ENCODE measurements at places on chromosomes 11 and 22.

DNA sequence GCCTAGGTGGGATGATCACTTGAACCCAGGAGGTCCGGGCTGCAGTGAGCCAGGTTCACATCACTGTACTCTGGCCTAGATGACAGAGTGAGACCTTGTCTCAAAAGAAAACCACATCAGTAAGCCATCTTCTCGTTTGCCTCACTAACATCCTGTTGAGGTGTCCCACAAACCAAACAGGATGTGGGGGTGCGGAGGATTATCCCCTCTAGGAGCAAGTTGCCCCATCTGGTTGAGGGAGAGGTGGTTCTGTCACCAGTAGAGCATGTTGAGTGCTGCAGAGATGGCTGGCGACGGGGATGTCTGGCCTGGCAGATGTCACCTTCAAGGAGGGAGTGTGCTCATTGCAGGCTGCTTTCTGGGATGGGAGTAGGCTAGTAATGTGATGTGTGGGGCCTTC, 72.4 kb downstream of the ZNRF3 start:
- no peak for DNase-seq

DNA sequence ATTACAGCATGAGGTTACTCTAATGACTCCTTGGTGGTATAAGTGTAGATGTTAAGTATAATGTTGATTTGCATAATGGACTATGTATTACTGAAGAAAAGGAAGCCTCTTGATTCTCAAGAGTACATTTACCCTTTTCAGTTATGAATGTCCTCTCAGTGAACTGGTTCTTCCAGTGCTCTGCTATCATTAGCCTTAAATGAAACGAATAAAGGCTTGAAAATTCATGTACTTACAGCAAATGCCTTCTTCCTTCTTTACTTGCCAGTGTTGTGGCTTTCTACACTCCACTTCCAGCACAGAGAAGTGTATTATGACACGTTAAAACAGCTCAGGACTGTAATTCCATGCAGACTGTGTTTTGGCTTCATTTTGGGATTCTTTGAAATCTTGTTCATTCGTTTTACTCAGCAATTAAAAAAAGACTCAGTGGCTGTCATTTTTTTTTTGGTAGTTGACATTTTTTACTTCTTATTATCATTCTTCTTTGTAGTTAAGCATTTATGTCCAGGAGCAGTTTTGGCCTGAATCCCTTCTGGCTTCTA, 96.9 kb downstream of the MTMR3 start:
- DNase-seq: peak; percentile 48

- DNase-seq: no peak
These were observed 443.9 kb downstream of the MIAT start for GRCh38 chr22:27101288-27101687.

GRCh38 chr22:48576333-48577013, 1251.2 kb downstream of the BRD1 start:
- DNase-seq: peak; percentile 4

GRCh38 chr22:49662681-49663080, 165.0 kb downstream of the BRD1 start:
- no peak for DNase-seq

GRCh38 chr11:41273908-41274307, 185.5 kb downstream of the LRRC4C start:
- DNase-seq: no peak

- DNase-seq: no peak
These were observed 21.5 kb downstream of the CYTH4 start for GRCh38 chr22:37303821-37304274.

DNA sequence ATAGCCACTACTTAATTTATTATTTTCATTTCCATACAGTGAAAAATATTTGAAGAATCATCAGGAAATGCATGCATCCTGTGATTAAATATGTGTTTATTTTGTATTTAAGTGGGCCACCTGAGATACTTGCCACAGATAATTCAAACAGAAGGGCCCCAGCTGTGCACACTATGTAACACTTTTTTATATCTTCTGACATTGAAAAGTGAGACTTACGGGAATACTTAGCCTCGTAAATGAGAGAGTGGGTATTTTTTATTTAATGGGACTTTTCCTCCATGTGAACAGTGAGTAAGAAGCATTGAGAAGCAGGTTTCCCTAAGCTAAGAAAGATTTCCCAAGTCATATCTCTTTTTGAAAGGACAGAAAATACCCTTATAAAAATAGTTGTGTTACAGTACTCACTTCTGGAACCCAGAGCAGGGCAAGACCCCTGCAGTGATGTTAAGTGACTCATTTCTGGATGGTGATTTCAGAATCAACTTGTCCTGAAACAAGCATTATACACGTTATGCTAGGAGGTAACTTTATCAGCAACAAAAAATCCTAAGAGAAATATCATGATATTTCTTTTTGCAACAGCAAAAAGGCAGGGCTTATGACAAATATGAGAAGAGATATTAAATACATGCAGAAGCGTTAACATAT, 478.1 kb upstream of the CHORDC1 start:
- no peak for DNase-seq

- no peak for DNase-seq
These were observed 58.5 kb upstream of the ANO1 start for GRCh38 chr11:70019576-70020011.

GRCh38 chr22:24118689-24119384, 62.5 kb upstream of the SUSD2 start:
- DNase-seq: no peak

GRCh38 chr11:93663021-93663420, 1.5 kb downstream of the CEP295 start:
- DNase-seq: no peak

DNA sequence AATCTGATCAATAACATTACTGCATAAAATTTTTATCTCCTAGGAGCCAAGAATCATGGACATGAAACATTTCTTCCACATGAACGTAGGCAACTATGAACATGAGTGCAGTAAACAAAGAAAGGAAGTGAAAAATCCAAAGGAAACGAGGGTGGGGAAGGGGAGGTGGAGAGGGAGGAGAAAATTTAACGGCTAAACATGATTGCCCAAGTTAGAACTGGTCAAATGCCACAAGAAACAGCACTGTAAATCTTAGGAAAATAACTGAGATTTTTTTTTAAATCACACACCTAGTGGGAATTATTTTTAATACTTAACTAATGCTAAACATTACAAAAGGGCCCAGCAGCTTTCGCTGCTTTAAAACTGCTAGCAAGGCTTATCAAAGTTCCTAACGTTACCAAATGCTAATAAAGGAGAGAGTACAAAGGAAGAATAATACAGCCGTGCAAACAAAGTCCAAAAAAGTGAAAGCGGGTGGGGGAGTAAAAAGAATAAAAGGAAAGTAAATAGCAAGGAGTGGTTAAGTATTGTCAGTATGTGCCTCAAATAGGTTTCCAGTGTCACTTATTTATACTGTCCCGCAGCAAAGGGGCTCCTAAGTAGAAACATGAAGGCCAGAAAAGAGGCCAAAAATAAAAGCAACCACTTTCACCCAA, 13.7 kb downstream of the NARS2 start:
- DNase-seq: no peak

GRCh38 chr11:71240865-71241691, 11.3 kb downstream of the SHANK2 start:
- no peak for DNase-seq

GRCh38 chr22:17152971-17153370, 6.1 kb downstream of the HDHD5 start:
- DNase-seq: peak; percentile 51

DNA sequence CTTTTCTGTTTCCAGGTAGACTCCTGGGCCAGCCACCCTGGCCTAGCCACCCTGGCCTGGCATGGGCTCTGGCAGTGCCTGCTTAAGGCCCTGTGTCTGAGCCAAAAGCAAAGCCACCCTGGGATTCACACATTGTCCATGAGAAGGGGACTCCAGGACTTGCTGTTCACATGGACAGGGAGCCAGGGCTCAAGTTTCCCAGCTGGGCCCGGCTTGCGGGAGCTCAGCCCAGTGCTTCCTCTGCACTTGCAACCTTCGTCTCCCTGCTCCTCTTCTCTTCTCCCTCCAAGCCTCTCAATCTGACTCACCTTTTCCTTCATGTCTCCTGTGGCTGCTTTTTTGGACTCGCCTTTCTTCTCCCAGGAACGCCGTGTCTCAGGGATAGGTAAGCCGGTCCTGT, 130.3 kb downstream of the MICAL2 start:
- no peak for DNase-seq

- DNase-seq: no peak
These were observed 17.4 kb upstream of the TMPRSS6 start for GRCh38 chr22:37126882-37127281.

- no peak for DNase-seq
These were observed 129.7 kb downstream of the SPATA19 start for GRCh38 chr11:133715602-133716001.

DNA sequence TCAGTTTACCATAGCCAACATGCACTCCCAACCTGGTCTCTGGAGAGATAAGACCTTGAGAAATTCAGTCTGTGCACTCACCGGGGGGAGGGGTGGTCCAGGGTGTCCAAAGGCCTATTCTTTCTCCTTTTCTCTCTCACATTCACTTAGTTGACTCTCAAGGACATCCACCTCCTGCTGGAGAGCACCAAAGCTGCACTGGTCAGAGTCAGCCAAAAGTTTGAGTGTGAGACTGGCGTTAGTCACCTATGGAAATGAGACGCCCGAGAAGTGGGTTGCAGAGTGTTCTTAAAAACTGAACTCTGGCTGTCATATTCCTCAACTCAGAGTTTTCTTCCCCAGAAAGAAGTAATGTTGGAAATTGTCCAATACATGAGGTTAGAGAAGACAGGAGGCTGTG, 5.0 kb upstream of the UBQLNL start:
- no peak for DNase-seq

DNA sequence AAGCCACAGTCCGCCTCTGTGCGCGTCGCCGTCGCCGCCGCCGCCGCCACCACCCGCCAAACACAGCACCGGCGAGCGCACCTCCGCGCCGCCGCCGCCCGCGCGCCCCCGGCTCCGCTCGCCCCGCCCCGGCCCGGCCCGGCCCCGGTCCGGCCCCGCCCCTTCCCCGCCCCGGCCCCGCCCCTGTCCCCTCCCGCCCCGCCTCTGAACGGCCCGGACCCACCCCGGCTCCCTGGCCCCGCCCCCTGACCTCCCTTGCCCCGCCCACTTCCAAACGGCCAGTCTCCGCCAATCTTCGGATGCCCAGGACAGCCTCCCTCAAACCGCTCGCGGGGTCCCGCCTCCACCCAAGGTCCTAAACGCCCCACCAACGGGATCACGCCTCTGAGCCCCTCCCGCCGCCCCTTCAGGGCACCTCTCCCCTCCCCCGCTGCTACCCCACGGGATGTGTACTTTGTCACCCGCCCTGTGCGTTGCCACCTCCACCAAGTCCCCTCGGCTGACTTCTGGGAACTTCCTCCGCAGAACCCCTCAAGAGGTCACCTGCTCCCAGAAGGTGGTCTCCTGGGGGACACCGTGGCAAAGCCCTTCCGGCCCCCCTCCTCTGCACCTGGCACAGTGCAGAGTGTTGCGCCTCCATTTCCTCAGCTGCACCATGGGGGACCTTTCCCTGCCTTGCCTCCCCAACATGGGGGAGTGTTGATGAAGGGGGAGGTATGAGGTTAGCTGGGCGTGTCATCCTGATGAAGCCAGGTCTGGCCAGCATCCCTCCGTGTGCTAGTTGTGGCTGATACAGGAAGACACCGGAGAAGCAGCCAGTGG, at the start of gene KIAA0930:
TSS of gene KIAA0930 (minus strand) at position 85 of the 822 bp plus-strand sequence. CDS start 191 bp downstream, outside the sequence.
- DNase-seq: no peak

- DNase-seq: no peak
These were observed 10.7 kb downstream of the DTX4 start for GRCh38 chr11:59182457-59183151.

GRCh38 chr11:119635041-119635740, 93.8 kb downstream of the NECTIN1 start:
- DNase-seq: no peak

GRCh38 chr11:11806074-11806473, 35.7 kb upstream of the USP47 start:
- DNase-seq: no peak

DNA sequence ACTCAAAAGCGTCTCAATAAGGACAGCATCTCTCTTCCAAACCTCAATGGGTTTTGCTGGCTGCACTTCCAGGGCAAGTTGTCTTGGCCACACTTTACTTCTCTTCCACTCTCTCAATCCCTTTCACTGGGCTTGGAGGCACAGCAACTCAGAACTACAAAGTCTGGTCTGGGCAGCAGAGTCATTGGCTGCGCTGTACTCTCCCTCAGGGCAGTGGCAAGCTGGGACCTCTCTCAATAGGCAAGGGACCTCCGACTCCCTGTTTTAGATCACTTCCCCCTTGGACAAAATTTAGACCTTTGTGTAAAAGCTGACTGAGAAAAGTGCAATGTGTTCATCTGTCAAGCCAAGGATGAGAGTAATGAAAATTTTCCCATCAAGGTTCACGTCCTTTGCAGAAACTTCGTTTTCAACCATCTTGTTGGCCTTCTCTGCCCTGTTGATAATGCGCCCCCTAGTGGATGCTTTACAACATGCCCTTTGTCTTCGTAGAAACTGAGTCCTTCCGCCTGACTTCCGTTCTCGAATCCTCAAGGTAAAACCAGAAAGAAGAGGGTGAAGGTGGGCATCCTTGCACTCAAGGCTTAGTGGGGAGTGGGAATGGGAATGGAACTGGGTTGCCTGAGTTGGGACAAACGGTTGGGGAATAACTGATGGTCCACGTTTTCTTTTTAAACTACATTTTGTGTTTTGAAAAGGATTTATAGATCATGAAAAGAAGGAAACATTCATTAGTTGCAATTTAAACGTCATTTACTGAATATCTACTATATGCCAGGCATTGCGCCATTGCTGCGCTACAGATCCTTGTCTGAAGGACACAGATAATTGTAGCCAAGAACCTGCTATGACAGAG, 99.1 kb downstream of the CD44 start:
- DNase-seq: peak; percentile 21

DNA sequence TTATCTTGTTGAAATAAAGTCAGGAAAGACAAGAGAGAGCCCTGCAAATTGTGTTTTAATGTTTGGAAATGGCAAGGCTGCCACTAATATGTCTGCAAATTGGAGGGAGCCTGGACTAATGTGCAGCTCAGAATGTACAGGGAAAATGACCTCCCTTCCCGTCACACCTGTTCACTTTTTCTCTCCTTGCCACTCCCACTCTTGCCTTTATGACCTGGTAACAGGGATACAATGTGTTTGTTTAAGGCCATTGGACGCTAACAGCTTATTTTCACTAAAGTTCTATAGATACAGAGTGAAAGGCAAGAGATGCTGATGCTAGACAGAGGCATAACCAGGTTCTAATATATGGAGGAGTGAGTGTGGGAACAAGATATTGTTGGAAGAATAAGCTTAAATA, 203.9 kb downstream of the RAB38 start:
- DNase-seq: no peak

DNA sequence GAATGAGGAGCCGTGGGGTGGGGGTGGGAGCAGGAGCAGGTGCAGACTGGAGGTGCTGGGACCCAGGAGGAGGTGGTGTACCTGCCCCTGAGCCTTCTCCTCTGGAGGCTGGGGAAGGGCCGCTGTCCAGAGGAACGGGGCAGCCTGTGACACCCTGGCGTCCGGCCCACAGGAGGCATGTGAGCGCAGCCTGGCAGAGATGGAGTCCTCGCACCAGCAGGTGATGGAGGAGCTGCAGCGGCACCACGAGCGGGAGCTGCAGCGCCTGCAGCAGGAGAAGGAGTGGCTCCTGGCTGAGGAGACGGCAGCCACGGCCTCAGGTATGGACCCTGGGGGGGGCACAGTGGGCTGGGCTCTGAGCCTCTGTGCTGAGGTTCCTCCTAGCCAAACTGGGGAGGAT, 42.2 kb upstream of the GCAT start:
- DNase-seq: no peak

- no peak for DNase-seq
These were observed 11.3 kb upstream of the ADORA2A start for GRCh38 chr22:24416095-24416494.

- no peak for DNase-seq
These were observed 306.7 kb downstream of the ST3GAL4 start for GRCh38 chr11:126662035-126662790.

All from NCI-H2029 treated with DMSO at 0.1 percent for 48 hours (cell line).